CD4-positive, alpha-beta T cell treated with Interleukin-17A for 4 hours (primary cell): ENCODE measurements at places on chromosomes 7 and 10.
A peak's percentile ranks its signal among the peaks of the same experiment; 100 is the strongest.

GRCh38 chr7:24862461-24862860, 105.2 kb upstream of the GSDME start:
- no peak for DNase-seq

GRCh38 chr10:30873411-30873810, 158.3 kb downstream of the ZNF438 start:
- no peak for DNase-seq

DNA sequence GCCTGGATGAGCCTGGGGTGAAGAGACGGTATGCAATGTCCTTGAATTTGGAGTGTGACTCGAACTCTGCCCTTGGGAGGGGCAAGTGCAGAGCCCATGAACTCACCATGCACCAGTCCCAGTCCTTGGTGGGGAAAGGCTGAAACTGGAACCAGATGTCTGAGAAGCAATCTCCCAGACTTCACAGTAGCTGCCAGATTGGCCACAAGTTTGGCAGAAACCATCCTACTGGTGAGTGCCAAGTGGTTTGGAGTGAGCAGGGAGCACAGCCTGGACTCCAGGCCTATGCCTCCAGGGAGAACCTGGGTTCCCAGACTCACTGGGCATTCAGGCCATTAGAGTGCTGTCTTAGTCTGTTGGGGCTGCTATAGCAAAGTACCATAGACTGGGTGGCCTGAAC, 99.6 kb upstream of the LYZL1 start:
- DNase-seq, result no peak

GRCh38 chr7:125661677-125662076, 732.1 kb upstream of the POT1 start:
- no peak for DNase-seq

GRCh38 chr10:80506836-80507487, 30.7 kb upstream of the SH2D4B start:
- DNase-seq, result no peak

DNA sequence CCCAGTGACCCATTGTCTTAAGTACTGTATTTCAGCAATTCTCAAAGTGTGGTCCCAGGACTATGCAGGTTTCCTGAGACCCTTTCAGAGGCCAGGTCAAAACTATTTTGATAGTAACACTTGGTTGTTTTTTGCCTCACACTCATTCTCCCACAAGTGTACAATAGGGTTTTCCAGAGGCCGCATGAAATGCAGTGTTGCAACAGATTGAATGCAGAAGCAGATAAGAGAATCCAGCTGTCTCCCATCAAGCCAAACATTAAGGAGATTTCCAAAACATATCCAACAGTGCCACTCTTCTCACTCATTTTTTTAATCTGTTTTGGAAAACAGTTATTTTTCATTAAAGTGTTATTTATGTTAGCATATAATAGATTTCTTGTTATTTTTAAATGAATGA, 20.0 kb downstream of the VKORC1L1 start:
- DNase-seq, result no peak

DNA sequence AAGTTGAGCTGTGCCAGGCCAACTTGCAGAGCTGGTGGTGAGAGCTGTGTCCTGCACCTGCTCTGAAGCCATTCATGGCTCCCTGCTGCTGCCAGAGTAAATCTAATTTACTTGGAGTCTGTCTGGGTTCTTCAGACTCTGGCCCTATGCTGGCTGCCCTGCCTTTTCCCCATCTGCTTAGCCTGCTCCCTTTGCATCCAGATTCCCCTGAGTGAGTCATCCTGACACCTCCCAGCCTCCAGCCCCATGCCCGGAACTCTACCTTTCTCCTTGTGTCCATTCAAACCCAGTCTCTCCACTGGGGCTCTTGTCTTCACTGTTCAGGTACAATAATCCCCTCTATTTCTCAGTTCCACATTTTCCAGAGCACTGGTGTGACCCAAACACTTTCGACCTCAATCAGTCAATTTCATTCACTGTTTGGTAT, 434.4 kb upstream of the ZMIZ1 start:
- no peak for DNase-seq

- no peak for DNase-seq
Measured at GRCh38 chr10:69692891-69693290, 62.8 kb downstream of the FAM241B start.

DNA sequence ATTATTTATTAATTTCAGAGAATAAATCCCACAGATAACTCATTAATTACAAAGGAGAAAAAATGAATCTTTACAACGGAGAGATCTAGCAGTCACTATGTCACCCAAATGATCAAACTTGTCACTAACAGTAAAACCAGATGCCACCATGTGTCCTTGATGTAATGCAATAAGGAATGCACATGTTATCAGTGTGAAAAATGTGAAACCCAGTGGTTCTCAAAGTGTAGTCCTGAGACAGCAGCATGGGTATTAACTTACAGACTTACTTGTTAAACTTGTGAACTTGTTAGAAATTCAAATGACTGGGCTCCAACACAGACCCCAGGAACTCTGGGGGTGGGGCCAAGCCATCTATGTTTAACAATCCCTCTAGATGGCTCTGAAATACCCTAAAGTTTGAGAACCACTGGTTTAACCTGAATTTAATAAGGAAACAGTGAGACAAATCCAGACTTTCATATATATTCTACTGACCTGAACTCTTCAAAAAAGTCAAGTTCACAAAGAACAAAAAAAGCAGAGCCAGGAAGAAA, 77.4 kb downstream of the RNLS start:
- DNase-seq, result no peak

DNA sequence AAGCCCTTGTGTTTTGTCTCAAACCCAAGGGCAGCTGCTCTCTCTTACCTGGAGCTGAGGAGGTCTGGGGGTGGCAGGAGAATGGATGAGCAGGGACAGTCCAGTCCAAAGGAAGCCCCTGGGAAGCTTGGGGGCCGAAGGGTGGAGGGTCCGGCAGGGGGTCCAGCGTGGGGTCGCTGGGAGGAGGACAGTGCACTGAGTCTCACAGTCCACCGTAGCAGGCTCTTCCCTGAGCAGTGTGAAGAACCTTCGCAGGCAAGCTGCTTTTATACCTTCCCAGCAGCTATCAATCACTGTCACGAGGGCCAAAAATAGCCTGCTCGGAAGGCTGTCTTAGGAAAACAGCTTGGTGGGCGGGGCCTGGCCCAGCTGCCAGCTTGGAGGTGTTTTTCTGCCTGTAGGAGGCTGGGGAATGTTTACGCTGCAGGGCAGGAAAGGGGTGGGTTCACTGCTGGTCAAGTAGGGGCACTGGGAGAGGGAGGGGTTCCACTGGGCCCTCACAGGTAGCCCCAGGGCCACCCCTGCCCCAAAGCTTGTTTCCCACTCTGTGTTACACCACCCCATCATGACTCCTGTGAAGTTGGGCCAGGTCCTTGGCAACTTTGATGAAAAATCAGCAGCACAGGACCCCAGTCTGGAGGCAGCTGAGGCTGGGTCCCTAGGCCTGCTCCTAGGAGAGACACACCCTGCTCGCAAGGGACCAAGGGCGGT, at the start of gene DEPP1:
Gene DEPP1 (minus strand): TSS at position 240 of the 711 bp plus-strand sequence. CDS start 779 bp downstream, outside the sequence.
- DNase-seq, result peak; percentile 30

- DNase-seq, result no peak
Measured at GRCh38 chr10:131728286-131729228, 172.3 kb upstream of the PPP2R2D start.

DNA sequence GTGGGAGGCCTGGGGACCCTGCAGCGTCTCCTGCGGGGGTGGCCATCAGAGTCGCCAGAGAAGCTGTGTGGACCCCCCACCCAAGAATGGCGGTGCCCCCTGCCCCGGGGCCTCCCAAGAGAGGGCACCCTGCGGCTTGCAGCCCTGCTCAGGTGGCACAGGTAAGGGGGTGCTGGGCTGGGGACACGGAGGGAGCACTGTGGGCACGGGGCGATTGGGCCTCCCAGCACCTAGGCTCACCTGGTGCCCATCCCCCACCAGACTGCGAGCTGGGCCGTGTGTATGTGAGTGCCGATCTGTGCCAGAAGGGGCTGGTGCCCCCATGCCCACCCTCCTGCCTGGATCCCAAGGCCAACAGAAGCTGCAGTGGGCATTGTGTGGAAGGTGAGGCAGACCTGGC, 29.6 kb upstream of the ZNF467 start:
- no peak for DNase-seq

DNA sequence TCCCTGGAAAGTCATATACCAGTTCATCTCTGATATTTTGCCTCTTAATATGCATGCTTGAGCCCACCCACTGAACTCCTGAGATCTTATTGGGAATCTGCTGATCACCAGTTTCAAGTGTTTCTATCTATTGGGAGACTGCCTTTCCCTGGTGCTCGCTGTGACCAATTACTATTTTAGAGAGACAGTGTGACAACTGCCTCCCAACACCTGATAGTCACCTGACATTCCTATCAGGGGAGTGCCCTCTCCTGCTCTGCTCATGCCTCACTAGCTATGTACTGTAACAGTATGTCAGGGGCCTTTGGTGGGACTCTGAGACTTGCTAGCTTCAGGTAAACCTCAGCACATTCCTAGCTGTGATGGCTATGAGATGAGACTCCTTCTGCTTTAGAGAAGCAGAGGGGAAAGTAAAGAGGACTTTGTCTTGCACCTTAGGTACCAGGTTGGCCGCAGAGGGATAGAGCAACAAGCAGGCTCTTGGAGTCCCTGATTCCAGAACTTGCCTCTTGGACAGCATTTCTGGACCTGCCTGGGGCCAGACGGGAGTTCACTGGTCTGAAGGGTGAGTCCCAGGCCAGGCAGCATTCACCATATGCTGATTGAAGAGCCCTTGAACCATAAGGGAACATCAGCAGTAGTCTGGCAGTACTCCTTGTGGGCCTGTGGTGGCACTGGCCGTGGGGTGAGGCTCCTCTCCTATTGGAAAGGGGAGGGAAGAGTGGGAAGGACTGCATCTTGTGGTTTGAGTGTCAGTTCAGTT, 34.4 kb upstream of the ARHGAP12 start:
- no peak for DNase-seq

DNA sequence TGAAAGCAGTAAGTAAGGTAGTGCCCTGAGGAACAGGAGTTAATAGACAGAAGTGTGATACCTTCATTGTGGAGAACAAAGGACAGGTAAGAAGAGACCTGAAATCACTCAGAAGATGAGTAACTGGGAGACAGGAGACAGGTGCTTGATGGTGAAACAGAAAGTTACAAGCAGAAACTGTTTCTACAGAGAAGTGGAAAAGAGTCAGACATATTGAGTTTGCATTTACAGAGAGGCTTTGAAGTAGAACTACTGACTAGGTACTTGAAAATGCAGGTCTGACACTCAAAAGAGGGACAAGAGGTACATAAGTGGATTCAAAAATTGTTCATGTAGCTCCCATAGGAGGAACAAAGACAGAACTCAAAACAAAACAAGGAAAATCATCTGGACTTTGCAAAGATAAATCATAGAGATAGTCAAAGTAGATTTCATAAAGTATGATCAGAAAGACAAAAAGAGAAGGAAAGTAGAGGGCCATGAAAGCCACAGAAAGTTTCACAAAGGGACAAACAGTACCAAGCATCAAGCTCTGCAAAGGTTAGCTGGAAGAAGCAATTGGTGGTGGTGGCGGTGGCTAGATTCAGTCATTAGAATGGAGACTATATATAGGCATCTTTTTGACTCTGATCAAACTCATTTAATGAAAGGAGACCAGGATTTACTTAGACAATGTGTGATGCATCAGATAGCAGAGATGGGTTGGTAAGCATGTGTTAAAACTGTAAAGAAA, 198.4 kb downstream of the PCLO start:
- DNase-seq, result no peak
